IgD-negative memory B cell (primary cell): ENCODE measurements at places on chromosomes 1 and 21. TPM values are rescaled to one million over a fixed set of nuclear protein-coding genes. Genes with fewer than 3 reads are reported as not detected.

The NR5A2 gene
- 0.09 TPM for polyA plus RNA-seq

The KIF14 gene
- 0.16 TPM for polyA plus RNA-seq

The STIL gene
- 1.3 TPM for polyA plus RNA-seq

The GJA9 gene
- polyA plus RNA-seq = not detected

The TNFRSF8 gene
- 0.40 TPM for polyA plus RNA-seq

The OR2AK2 gene
- polyA plus RNA-seq = not detected

The RAVER2 gene
- 1.2 TPM for polyA plus RNA-seq

The NEK2 gene
- polyA plus RNA-seq = not detected

The CNTN2 gene
- polyA plus RNA-seq = not detected

The SLC30A2 gene
- polyA plus RNA-seq = not detected

The PTPRF gene
- not detected for polyA plus RNA-seq

The EXTL1 gene
- not detected for polyA plus RNA-seq

The MYOCOS gene
- polyA plus RNA-seq = 0.14 TPM

The RHOU gene
- not detected for polyA plus RNA-seq

The CD1E gene
- polyA plus RNA-seq = not detected

The FCN3 gene
- polyA plus RNA-seq = not detected

The RGS16 gene
- polyA plus RNA-seq = 1.9 TPM

The KRTAP21-3 gene
- polyA plus RNA-seq = not detected

The TMEM51 gene
- polyA plus RNA-seq = not detected

The CYYR1 gene
- not detected for polyA plus RNA-seq

The TCHH gene
- polyA plus RNA-seq = not detected

The PLD5 gene
- polyA plus RNA-seq = not detected

The ABCG1 gene
- polyA plus RNA-seq = 11.6 TPM

The PEAR1 gene
- polyA plus RNA-seq = not detected

The KCNA2 gene
- not detected for polyA plus RNA-seq

The SPRR2B gene
- polyA plus RNA-seq = not detected

The RNU1-4 gene
- not detected for polyA plus RNA-seq

The TMEM240 gene
- not detected for polyA plus RNA-seq

The CYP4Z1 gene
- not detected for polyA plus RNA-seq

The PM20D1 gene
- 2.0 TPM for polyA plus RNA-seq

The C1orf226 gene
- not detected for polyA plus RNA-seq

The HAO2 gene
- not detected for polyA plus RNA-seq

The ADAMTS1 gene
- polyA plus RNA-seq = not detected

The LMX1A gene
- polyA plus RNA-seq = not detected

The C8A gene
- not detected for polyA plus RNA-seq

The TEKT2 gene
- polyA plus RNA-seq = not detected

The LCE3E gene
- not detected for polyA plus RNA-seq

The LINGO4 gene
- not detected for polyA plus RNA-seq

The ANGPTL3 gene
- not detected for polyA plus RNA-seq

The NPPB gene
- polyA plus RNA-seq = not detected

The RCAN1 gene
- 6.3 TPM for polyA plus RNA-seq

The PCP4 gene
- not detected for polyA plus RNA-seq

The BLACAT1 gene
- polyA plus RNA-seq = not detected

The CLDN17 gene
- not detected for polyA plus RNA-seq

The ITLN2 gene
- not detected for polyA plus RNA-seq

The NBPF3 gene
- polyA plus RNA-seq = 2.3 TPM

The PDPN gene
- not detected for polyA plus RNA-seq

The TSHB gene
- not detected for polyA plus RNA-seq

The RNU1-3 gene
- not detected for polyA plus RNA-seq
